A172 (cell line): ENCODE measurements at places on chromosomes 12 and 14. TPM values are rescaled to one million over a fixed set of nuclear protein-coding genes. Genes with fewer than 3 reads are reported as not detected.

DNA sequence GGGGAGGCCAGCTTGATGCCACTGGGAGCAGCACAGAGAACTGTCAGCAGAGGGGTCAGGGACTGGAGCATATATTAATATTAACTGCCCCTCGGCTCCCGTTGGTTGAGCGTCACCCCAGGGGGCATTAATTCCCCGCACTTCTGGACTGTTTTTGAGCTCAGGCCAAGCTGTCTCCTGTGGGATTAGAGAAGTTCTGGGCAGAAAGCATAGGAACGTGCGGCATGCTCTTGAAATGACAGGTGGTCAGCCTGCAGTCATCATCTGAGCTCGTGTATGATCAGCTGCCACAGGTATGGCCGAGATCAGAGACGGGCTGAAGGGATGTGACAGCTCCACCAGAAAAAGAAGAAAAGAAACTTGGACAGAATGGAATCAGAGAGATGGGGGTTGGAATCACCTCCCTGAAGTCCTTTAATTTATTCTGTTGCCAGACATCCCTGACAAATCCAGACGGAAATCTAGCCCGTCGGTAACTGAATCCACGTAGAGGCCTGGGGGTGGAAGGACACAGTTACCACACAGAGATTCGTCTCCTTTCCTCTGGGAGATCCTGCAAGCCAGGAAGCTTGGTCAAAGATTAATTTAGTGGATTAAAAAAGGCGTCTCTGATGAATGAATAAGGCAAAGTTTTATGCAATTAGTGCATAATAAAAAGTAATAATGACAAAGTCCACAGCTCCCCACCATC is 23.6 kb downstream of the NR1H4 start:
- no peak for DNase-seq

ACSS3 gene
- total RNA-seq = not detected in 2 replicates

RHEBL1 gene
- total RNA-seq = 1.2 and 8.0 TPM in 2 replicates

- no peak for DNase-seq
These were observed 58.0 kb upstream of the CCDC175 start for GRCh38 chr14:59634617-59635016.

- peak; percentile 81 for DNase-seq
These were observed 248.1 kb downstream of the DPY19L2 start for GRCh38 chr12:63420206-63420644.

DNA sequence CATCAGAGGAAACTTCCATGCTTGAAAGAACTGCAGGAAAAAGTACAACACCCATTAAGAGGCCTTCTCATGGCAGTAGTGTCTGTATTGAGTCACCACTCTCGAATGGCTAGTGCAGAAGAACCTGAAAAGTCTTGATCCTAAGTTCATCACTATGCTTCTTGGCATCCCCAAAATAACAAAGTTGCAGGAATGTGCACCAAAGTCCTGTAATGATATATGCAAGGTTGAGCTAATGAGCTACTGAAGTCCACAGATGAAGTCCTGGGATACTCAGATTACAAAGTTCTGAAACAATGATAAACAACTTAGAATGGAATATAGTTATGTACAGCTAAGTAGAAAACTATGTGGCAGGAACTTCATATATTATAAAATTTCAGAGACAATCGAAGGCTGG is 545.4 kb downstream of the FOXG1 start:
- DNase-seq = no peak

RHOJ gene
- 0.10 and 1.1 TPM in 2 replicates for total RNA-seq

DNA sequence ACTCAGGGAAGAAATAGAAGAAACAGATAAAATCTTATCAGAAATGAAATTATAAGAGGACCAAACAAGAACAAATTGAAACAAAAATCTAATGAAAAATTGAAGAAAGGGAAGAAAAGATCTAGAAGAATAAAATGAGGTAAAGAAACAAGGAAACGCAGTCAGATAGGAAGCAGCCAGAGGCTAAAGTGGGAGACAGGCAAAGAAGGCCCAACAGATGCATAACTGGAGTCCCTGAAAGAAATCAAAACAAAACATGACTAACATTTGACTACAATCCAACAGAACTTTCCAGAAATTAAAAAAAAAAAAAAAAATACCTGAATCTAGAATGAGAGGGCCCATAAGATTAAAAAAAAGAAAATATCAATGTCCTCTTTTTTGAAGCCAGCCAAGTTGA is 65.6 kb downstream of the AMN start:
- peak; percentile 9 for DNase-seq

DNA sequence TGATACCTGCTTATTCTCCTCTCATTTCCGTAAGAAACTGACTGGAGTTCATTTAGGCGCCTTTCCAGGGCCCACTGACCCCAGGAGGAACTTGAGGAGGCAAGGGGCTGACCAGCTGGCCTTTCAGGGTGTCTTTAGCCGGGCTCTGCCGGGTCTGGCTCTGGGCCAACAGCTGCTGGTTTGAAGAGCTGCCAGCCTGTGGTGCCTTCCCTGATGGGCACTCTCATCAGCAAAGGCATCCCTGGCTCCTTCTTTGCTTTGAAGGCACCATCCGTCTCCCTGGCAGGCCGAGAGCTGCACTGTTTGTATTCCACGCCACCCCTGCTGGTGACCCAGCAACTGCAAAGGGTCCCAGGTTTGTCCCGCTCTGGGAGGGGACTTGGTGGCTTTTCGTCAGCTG is 42.0 kb downstream of the IQSEC3 start:
- peak; percentile 2 for DNase-seq

DNA sequence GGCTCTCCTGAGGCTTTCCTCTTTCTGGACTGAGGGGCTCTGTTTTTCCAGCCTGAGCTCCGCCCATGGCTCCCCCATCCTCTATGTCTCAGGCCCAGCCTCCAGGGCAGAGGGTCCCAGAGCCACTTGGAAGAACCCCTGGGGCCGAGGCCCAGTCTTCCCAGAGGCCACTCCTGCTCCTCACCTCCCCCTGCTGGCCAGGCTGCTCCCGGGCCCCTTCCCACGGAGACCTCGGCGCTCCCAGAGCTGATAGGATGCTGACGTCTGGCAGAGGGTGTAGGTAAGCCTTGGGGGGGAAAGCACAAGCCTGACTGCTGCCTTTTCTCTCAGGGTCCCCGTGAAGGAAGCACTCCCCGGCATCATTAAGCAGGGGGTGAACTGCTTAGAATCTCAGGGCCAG is 51.4 kb downstream of the ERH start:
- DNase-seq = no peak

CCDC38 gene
- total RNA-seq = 0.07 TPM in 1 of 2 replicates, not detected in the other

TMEM117 gene
- 9.1 and 12.2 TPM in 2 replicates for total RNA-seq

DNA sequence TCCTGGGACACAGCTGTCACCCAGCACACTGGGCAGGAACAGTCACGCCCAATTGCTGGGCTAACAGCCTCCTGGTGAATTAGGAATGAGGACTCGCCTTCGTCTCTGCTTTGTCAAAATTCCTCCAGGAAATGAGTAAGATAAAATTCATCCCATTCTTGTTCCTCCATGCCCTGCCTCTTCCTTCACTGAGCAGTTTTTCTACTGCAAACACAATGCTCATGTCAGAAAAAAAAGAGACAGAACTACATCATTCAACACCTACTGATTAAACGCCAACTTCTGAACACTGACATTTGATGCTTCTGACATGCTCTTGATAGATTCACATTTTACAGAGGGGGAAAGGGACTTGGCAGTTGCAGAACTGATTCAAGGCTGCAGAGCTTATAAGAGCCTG is 37.5 kb upstream of the DTX1 start:
- peak; percentile 60 for DNase-seq

DNA sequence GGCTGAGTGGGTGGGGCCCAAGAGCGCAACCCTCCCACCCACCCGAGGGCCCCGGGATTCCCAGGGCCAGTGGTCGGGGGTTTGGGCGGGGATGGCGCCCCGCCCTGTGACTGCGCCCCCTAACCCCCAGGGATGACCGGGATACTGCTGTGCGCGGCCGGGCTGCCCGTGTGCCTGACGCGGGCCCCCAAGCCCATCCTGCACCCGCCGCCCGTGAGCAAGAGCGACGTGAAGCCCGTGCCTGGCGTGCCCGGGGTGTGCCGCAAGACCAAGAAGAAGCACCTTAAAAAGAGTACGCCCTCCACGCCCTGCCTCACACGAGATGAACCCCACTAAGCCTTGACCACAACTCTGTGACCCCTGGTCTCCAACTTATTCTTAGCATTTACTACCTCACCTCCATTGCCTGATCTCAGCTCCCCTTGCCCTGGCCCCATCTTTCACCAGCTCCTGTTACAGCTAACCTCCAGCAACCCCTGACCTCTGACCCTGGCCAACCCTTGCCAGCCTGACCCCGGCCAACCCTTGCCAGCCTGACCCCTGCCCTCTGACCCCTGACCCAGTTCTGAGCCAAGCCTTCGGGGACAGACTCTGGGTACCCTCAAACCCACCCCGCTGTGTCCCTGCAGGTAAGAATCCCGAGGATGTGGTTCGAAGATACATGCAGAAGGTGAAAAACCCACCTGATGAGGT is 37.0 kb downstream of the DTX1 start:
- no peak for DNase-seq

- DNase-seq = no peak
These were observed 92.0 kb downstream of the RAD51B start for GRCh38 chr14:67911562-67911961.

EEF1AKMT3 gene
- 3.3 and 7.8 TPM in 2 replicates for total RNA-seq

DNA sequence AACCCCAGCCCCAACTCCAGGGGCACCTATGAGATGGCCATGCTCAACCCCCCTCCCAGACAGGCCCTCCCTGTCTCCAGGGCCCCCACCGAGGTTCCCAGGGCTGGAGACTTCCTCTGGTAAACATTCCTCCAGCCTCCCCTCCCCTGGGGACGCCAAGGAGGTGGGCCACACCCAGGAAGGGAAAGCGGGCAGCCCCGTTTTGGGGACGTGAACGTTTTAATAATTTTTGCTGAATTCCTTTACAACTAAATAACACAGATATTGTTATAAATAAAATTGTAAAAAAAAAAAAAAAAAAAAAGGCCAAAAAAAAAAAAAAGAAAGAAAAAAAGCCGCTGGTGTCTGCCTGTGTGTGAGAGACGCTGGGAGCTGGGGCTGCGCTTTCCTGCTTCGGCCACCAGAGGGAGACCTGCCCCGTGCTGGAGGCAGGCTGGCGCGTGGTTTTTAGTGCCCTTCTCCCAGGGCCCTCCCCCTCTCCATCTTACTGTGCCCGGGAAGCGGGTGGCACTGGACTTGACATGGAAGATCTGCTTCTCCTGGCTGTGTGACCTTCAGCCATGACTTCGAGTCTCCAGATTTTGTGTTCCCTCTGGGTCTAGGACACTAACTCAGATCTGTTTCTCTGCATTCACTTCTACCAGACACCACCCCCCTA is 3.4 kb upstream of the NXPH4 start:
- DNase-seq = peak; percentile 75

DNA sequence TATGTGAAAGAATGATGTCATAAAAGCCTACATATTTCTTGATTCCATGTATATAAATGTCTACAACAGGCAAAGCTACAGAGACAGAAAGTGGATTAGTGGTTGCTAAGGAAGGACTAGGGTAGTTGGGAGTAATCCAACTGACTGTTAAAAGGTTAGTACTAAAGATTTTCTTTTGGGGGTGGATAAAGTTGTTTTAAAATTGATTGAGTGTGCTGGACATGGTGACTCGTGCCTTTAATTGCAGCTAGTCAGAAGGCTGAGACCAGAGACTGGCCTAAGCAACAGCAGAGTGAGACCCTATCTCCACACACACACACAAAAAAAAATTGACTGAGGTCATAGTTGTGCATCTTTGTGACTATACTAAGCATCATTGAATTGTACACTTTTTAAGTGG is 234.3 kb downstream of the C12orf50 start:
- DNase-seq = no peak

ACOT6 gene
- total RNA-seq = not detected in 2 replicates

DNA sequence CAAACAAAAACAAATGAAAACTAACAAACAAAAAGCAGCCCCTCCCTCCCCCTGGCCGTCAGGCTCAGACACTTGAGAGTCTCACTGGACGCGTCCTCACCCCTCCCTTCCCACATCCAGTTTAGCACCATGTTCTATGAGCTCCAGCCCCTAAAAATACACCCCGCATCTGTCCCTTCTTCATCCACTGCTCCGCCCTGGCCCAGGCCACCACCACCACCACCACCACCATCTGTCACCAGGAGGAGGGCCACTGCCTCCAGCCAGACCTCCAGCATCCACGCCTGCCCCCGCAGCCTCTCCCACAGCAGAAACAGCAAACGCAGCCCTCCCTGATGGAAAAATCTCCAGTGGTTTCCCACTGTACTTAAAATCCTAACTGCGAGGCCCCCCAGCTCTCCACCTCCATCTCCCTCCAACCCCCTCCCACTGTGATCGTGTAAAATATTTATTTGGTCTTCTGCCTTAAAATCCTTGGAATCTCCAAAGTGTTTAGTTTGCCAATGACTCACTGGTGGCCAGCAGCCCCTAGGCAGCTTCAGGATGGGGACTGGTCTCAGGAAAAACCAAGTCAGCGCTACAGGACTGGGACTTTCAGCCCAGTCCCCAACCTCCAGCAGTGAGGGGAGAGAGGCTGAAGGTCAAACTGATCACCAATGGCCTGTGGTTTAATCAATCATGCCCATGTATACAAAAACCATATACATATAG is 95.1 kb downstream of the SCARB1 start:
- no peak for DNase-seq

DCAF5 gene
- 3.9 and 6.7 TPM in 2 replicates for total RNA-seq

GPD1 gene
- 0.29 and 3.8 TPM in 2 replicates for total RNA-seq

PPFIA2 gene
- total RNA-seq = 0.62 and 3.3 TPM in 2 replicates

DNA sequence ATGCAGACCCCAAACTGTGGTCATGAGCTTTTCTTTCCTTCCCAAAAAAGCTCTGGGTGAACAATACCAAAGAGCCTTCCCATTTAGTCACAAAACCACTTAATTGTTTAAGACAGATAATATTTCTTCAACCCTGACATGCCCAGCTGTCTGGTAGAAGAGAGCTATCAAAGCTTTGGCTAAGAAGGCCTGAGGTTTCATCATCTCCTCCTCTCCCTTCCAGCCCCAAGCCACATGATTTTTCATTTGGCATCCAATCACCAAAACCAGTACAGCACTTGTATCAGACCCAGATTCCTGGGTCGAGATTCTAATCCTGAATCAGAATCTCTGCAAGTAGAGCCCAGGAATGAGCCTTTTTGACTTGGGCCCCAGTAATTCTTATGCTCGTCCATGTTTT is 199.6 kb upstream of the TMEM260 start:
- no peak for DNase-seq

DNA sequence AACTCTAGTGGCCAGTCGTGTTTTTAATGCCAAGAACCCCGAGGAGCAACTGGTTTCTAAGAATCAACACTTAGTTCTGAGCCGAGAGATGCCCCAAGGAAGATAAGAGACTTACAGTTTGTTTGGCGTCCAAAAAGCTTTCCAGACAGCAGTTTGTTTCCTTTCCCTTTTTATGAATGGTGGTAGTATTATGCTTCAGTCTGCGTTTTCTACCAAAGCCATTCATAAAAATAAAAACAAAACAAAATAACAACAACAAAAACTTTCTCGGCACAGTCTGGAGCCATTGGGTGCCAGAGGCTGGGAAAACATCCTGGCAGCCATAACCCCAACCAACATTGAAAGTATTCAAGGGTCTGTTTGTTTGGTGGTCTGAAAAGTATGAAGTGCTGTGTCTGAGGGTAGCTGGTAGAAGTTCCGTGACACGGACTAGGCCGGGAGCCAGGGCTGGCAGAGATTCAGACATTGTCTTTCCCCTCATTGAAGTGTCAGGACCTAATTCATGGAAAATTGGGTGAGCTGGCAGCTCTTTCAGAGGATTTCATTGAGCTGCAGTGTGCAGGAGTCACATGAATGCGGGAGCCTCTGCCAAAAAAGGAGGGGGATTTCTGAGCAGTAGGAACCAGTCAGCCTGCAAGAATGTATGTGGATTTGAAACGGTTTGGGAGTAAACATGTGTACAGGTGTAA is 124.2 kb downstream of the HMGA2 start:
- peak; percentile 93 for DNase-seq

GRCh38 chr14:71212683-71213107 is 305.4 kb downstream of the PCNX1 start:
- DNase-seq = no peak

GAS2L3 gene
- total RNA-seq = 25.4 and 33.0 TPM in 2 replicates

SLC17A8 gene
- total RNA-seq = not detected in 2 replicates
